GM04504 (cell line): ENCODE measurements at places on chromosomes 13 and 19.

DNA sequence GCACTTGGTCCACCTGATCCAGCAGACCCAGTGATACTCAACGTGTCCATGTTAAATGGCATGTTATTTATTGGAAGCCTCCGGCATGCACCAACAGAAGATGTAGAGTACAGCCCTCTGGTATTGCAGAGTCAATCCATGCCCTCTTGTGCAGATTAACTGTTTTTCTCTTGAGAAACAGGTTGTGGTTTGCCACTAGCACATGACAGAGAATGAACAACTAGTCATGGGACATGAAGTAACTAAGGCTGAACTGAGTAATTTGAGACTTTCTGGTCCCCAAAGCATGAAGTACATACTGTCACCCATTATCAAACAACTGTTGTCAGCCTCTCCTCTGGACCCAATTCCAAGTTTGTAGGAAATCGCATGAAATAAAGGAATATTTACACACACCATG, 3.2 kb downstream of the ZNF562 start:
- DNase-seq, result no peak

GRCh38 chr19:2476451-2477140, 669 bp downstream of the GADD45B start:
- DNase-seq, result no peak

- DNase-seq, result no peak
Measured at GRCh38 chr13:110517505-110518225, 43.9 kb downstream of the RAB20 start.

DNA sequence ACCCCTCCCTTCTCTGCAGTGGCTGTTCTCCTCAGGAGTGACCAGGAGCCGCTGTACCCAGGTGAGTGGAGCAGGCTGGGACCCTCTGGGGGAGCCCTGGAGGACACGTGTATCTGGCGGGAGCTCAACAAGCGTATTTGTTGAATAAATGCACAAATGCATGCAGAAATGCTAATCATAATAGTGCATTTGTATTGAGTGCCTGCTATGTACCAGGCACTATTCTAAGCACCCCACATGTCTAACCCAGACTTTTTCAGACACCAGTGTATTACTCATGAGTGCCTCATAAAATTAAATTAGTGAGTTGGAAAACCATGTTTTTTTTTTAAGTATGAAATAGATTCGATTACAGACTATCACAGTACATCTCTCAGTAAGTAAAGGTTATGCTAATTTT, 7.9 kb downstream of the HPN start:
- no peak for DNase-seq

- DNase-seq, result no peak
Measured at GRCh38 chr13:27455331-27455855, 5.0 kb upstream of the MTIF3 start.

DNA sequence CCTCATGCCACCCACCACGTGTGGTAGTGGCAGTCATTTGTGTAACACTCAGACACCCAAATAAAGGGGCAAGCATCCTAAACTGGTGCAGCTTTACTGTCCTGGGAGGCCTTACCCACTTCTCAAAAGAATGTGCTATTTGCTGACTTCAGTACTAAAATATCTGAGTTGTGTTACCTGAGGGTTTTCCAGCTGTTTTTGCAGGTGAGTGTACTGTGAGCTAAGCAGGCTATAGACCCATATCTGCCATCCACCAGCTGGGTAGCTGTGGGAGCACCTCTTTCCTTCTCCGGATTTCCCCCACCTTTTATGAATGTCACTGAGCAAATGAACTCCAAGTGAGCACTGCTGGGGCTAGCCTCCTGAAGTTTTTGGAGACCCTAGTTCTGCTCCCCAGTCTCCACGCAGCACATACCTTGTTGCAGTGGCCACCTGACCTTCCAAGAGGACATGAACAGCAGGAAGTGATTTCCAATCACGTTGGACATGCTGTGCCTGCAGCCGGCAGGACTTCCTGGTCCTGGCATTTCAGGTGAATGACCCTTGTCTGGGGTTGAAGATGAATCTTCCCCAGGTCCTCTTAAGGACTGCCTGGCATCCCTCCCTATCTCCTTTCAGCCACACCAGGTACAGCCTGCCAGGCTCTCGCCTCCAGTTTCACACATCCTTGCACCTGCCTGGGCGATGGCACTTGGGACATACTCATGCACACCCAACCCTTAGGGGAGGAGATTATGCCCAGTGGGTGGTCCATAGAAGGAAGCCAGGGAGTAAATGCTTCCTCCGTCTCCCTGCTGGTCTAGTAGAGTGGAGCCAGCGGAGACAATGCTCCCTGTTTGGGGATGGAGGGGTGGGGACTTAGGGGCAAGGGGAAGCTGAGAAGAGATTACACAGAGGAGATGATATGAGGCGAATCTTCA, 109.5 kb upstream of the SPATA13 start:
- DNase-seq, result no peak

GRCh38 chr13:72643311-72643989, 84.0 kb downstream of the MZT1 start:
- DNase-seq, result peak; percentile 10

DNA sequence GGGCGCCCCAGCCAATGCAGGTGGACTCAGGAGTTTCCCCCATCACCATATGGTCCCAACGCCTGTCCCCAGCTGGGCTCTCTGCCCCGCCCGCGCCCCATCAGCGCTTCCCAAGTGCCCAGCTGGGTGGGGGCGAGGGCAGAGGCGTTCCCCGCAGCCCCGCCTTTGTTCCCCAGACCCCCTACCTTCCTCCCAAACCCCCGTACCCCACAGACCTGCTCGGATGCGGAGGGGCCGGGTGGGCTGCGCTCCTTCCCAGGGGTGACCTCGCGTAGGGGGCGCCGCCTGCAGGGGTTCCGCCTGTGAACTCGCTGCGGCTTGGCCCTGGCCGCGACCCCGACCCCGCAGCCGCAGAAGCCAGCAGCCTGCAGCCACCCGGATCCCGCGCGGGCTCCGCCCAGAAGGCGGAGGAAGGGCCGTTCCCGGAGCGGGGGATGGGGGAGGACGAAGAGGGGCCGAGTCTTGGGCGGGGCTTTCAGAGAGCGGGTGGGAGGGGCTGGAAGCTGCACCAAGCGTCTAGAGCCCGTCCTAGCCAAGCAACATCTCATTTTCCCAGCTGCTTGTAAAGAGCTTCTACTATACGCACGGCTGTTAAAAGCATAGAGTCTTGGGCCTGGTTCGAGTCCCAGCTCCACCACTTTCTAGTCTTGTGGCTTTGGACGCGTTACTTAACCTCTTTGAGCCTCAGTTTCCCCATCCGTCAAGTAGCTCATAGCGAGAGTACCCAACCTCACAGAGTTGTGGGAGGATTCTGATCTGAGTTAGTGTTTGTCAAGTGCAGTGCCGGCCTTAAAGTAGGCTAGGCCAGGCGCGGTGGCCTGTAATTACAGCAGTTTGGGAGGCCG, at the start of gene RAB3D:
Gene RAB3D (minus strand): TSS at position 404 of the 845 bp plus-strand sequence. CDS start 2,258 bp downstream, outside the sequence.
- peak; percentile 60 for DNase-seq

GRCh38 chr13:108919036-108919907, 289.9 kb downstream of the MYO16 start:
- no peak for DNase-seq

DNA sequence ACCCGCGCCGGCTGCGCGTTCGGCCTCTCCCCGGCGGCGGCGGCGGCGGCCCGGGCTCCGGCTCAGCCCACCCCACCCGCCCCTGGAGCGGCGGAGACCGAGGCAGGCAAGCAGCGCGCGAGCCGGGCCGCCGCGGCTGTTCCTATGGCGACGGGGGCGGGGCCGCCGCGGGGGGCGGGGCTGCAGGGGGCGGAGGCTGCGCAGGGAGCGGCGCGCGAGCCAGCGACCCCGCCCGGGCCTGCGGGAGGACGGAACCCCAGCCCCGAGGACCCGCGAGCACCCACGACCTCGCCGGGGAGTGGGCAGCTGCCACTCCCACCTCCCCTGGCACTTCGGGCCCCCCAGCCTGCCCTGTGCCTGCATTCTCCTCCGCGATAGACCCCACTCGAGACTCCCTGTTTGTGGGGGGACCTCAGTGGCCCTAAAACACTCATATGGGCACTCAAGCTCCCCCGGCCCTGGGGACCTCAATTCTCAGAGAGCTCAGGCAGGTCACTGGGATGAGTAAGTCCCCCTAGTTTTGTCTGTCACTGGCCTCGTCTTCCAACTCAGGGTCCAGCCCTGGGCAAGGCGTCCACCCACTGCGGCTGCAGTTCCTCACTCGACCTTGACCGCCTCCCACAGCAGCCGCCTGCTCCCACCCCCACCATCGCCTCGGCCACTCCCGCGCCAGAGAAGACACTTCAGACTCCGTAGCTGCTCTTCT, at the start of gene CTXN1:
Gene CTXN1 (minus strand): TSS at position 115 of the 706 bp plus-strand sequence. CDS start 597 bp downstream, outside the sequence.
- no peak for DNase-seq

DNA sequence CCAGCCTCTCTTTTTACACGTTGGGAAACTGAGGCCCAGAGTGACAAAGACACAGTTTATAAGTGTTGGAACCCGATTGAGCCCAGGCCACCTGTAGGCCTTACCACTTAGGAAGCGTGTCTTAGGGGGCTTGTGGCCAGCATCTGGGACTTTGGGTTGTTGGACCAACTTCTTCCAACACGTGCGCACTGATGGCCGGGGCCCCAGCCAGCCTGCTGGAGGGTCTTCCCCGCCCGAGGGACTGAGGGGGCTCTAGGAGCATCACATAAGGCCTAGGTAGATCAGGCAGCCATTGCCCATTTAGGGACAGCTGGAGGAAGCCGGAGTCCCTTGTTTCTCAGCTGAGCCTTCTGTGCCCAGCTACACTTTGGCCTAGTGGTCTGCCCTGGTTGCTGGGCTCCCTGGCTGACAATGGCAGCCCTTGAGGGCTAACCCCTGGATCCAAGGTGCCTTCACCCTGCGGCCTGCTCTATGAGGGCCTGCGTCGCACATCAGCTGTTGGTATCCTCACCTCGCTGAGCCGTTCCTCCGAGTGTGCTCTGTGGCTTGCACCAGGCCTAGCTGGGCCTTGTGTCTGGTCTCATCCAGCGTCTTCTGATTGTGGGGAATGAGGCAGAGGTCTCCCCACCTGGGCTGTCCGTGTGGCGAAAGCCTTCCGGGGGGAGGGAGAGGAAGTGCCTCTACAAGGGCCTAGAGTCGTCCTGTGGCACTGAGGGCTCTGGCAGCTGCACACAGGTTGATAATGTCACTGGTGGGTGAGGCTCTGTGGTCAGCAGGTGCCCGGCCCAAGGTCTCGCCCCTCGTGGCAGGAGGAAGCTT, 1.2 kb downstream of the RAB11B start:
- no peak for DNase-seq

- DNase-seq, result no peak
Measured at GRCh38 chr19:4208385-4209094, 20.8 kb upstream of the EBI3 start.

DNA sequence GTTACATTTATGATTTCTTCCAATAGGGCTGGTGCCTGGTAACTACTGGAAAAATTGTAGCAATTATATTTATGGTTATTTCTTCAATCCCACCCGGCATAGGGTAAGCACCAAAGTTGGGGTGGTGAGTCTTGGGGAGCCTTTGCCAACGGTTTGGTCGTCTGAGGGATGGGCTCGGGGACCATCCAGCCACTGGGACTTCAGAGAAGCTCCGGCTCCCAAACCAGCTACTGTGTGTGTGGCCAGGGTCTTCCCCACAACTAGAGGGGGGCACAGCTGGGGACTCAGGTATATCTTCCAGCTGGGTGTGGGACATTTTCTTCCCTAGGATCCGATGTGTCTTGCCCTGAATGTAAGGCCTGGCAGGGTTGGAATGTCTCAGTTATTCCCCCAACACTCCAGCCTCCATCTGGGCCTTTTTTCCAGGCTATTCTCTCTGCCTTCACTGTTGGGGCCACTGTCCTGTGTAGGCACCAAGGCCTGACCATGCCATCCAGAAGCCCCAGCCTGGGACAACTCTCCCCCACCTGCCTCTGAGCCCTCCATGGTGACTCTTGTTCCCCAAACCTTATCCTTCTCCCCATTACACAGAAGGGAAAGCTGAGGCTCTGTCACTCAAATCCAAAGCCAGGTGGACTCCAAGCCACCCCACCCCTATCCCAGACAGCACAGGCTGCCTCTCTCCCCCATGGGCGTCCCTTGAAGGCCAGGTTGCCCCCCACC, 1.1 kb upstream of the IFI30 start:
- no peak for DNase-seq

- DNase-seq, result no peak
Measured at GRCh38 chr13:40533072-40533471, 133.4 kb downstream of the FOXO1 start.

- no peak for DNase-seq
Measured at GRCh38 chr13:77502104-77502720, 33.3 kb upstream of the SCEL start.

DNA sequence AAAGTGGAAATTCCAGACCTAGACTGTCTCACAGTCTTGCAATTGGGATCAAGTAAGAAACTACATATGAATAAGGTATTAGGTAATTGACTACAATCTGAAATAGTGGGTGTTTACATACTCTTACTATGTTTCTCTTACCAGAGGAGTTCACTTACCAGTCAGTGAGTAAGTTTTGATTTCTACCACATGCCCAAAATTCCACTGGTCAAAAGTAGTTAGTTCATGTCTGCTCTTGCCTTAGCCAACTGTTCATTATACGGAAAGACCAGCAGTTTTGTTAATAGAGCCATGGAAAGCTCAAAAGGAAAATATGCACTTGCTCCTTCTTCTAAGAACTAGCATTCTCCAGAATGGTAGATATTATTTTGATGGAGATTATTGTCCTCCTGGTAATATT, 490.8 kb downstream of the RFC3 start:
- peak; percentile 35 for DNase-seq

- no peak for DNase-seq
Measured at GRCh38 chr19:17751103-17751911, at the start of gene FCHO1. Gene FCHO1 (plus strand): TSS chr19:17751477. CDS start chr19:17755165, 3,688 bp downstream.

- DNase-seq, result no peak
Measured at GRCh38 chr19:28377077-28377476, 835.9 kb downstream of the UQCRFS1 start.

- DNase-seq, result no peak
Measured at GRCh38 chr19:38663957-38664502, 16.6 kb downstream of the ACTN4 start.

- DNase-seq, result no peak
Measured at GRCh38 chr13:57813651-57814050, 182.1 kb downstream of the PCDH17 start.

DNA sequence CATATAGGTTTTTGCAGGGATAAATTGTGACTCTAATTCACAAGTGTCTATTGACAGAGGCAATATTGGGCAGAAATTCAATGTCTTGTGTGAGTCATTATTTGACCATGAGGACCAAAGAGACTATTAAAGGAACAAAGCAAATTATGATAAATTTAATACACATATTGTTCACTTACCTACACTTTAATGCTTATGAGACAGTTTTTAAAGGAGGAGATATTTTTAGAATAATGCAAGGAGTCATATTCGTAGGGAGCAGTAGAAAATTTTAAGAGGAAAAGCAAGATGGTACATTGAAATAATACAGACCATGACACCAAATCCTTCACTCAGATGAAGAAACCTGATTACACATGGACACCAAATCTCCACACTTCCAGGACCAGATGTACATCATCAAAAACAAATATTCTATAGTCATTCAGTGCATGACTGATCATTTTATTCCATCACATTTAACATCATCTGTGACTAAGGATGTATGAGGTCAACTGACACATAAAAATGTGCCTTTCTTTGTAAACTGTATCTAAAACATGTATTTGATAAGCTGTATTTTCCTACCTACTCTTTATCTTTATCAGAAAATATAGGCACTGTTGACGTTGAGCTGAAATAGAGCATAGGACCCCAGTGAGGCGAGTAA, 4.2 kb upstream of the OR7A17 start:
- DNase-seq, result no peak

- no peak for DNase-seq
Measured at GRCh38 chr19:49042177-49042576, 1.5 kb upstream of the CGB5 start.
